ENCODE measurements at places on chromosomes 13 and 19.

DNA sequence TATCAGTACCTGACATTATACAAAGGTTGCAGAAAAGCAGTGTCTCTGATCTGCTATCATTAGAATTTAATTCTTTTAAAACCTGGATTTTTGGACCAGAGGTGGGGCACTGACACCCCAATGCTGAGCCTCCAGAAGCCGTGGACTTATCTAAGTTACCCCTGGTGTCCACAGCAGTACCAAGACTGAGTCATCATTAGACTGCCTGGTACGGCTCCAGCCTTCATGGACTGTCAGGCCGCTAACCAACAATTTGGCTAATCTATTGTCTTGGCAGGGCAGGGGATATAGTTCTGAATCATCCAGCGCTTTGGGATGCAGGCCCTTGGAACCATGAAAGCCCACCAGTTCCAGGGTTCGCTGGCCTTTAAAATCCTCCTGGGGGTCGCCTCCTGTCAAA lies 78.3 kb downstream of the TSHZ3 start:
- no peak for DNase-seq

GRCh38 chr19:17755977-17756670 lies 4.8 kb downstream of the FCHO1 start:
- no peak for DNase-seq

DNA sequence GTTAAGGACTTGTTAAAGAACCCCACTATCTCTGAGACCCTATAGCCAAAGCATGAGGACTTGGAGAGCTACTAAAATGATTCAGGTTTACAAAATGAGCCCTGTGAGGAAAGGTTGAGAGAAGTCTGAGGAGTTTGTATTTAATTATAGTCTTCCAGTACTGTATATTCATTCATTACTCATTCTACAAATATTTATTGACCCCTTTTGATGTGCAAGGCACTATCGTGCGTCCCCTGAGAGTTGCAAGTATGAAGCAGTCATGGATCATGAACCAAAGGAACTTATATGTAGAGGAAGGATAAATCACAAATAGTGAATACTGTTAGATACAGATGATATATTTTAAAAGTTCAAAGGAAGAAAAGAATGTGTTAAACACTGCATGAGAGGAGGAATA lies 84.4 kb downstream of the DNAJC15 start:
- DNase-seq, result no peak

- DNase-seq, result no peak
Measured at GRCh38 chr13:110485604-110486003, 75.9 kb downstream of the RAB20 start.

- no peak for DNase-seq
Measured at GRCh38 chr19:31372246-31372781, 23.1 kb upstream of the TSHZ3 start.

GRCh38 chr19:20444202-20444885 lies 121.2 kb downstream of the ZNF737 start:
- DNase-seq, result no peak

DNA sequence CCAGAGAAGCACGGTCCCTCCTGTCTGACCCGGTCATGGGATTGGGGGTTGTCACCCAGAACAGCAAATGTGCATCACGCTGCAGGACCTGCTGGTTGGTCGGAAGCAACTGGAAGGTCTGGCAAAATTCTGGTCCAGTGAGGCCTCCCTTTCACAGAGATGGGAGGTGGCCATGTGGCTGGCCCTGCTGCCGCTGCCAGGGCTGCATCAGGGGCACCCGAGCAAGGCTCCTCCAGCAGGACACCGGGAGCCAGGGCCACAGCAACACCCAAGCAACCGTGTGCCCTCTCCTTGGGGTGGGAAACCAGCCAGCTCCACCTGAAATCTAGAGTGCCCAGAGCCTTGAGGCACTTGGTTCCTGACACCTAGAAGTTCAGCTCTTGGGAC lies 11.5 kb upstream of the GAS6 start:
- DNase-seq, result no peak

DNA sequence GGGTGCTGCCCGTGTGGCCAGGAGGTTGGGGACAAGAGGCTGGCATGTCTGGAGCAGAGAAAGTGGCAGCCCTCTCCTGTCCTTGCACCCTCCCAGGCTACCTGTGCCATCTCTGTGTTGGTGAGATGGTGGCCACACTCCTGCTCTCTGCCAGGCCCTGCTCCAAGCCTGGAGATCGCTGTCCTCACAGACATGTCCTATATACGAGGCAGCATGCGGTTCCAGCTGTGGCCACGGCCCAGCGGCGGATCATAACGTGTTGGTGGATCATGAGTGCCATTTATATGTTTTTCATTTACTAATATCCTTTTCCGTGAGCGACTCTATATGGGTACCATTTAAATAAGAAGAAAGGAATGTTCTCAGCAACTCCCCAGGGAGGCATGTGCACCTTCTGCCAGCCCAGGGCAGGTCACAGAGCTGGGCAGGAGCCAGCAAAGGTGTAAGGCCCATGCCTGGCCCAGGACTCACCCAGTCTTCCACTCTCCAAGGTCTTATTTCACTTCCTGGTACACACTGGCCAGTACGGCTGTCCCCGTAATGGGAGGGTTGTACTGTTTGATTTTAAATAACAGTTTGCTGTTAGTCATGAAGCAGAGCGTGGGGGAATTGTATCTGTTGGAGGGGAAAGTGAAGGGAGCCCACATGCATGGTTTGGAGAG lies 47.2 kb upstream of the LDLR start:
- no peak for DNase-seq

All from psoas muscle (tissue), 8 donors.